ENCODE measurements at places on chromosomes 4 and X.
A peak's percentile ranks its signal among the peaks of the same experiment; 100 is the strongest.

GRCh38 chr4:40827758-40828157 is 78.0 kb downstream of the NSUN7 start:
- DNase-seq: peak; percentile 15

DNA sequence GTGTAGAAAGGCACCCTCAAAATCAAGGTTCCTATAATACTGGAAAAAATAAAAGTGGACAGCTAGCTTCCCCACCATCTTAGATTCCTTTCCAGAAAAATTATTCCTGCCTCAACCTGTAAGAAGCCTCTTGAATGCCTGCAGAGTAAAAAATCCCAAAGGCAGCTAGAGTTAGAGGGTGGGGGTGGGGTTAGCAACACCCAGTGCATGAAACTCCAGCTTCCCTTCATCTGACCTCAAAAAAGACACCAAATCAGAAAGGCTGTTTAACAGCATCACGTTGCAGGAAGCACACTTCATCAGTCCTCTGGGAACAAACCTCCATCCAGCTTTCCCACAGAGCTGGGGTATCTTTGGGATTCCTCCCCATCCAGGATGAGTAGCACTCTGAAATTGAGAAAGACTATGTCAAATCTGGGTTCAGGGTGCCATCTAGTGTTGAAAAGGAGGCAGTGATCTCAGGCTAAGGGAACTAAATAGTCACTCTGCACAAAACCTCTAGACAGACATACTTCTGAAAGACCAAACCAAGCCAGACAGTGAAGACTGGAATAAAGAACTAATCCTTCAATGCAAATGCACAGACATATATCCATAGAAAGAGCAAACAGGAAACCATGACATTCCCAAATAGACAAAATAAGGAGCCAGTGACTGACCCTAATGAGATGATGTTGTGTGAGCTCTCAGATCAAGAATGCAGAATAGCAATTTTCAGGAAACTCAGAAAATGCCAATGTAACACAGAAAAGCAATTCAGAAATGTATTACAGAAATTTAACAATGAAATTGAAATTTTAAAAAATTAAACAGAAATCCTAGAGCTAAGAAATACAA is 97.9 kb downstream of the ARHGEF9 start:
- peak; percentile 15 for DNase-seq

- no peak for DNase-seq
These were observed 17.6 kb downstream of the NFKB1 start for GRCh38 chr4:102518703-102519131.

- DNase-seq: no peak
These were observed 135.3 kb downstream of the ZNF518B start for GRCh38 chr4:10321931-10322330.

DNA sequence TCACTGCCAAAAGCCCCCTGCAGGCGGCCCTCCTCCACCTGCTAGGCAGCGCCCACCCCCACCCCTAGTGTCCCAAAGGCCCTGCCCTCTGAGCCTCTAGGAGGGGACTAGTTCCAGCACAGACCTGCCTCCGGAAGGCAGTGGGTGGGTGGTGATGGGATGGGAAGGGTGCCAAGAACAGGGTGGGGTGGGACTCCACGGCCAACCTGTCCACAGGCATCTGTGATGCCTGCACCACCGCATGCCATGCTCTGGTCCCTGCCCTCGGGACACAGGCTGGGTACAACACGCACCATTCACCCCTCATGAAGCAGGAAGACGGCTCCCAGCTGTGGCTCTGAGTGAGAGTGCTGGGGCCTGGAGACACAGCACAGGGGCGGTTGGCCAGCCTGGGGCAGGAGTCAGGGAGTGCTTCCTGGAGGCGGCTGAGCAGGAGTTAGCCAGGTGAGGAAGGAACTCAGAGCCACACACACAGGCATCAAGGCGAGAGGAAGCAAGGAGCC is 243.1 kb upstream of the PSAPL1 start:
- no peak for DNase-seq

- no peak for DNase-seq
These were observed 23.0 kb downstream of the SH3D19 start for GRCh38 chr4:151302432-151302831.

DNA sequence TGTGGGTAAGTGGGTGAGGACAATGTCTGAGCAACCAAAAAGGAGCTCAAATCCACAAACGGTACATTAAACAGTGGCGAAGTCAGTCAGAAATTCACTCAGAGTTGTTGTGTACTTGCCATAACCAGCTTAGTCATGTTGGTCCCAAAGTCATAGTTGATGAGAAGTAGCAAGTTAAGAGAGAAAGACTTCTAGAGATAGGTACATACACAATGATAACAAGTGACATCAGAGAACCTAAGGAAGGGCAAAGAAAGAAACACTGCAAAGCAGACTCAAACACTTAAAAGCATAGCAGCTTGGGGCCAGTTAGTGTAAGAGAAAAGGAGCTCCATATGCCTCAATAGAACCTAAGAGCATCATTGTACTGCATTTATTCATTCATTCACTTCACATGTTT is 30.2 kb downstream of the DYNLT3 start:
- DNase-seq: no peak

DNA sequence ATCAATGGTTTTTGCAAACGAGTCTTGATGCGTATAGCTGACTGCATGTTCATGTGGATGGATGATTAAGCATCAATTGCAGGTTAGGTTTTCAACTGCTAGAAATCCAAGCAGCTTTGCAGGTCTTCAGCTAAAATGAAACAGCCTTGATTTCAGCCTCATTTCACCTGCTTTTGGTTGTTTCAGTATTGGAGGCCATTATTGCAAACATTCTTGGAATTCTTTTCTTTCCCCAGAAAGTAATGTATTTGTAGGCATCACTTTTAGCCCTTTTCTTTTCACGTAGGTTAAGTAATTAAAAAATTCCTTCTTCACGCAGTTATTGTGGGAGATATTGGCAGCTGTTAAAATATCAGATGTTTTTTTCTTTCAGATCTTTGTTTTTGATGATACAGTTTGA is 8.8 kb downstream of the ZAR1 start:
- DNase-seq: no peak
